ENCODE measurements at places on chromosomes 12 and 14. TPM values are rescaled to one million over a fixed set of nuclear protein-coding genes. Genes with fewer than 3 reads are reported as not detected.
A peak's percentile ranks its signal among the peaks of the same experiment; 100 is the strongest.

Gene SPTLC2
- 45.8 TPM for total RNA-seq

Gene OAS2
- total RNA-seq = 0.25 TPM

Gene TC2N
- total RNA-seq = 30.6 TPM

Gene B3GNT4
- 2.2 TPM for total RNA-seq

Gene KLRC4
- not detected for total RNA-seq

Gene DTX1
- total RNA-seq = not detected

Gene KIF5A
- 0.05 TPM for total RNA-seq

Gene KRT5
- total RNA-seq = 0.50 TPM

Gene P2RX2
- not detected for total RNA-seq

Gene VWF
- 0.30 TPM for total RNA-seq

Gene REM2
- 0.41 TPM for total RNA-seq

DNA sequence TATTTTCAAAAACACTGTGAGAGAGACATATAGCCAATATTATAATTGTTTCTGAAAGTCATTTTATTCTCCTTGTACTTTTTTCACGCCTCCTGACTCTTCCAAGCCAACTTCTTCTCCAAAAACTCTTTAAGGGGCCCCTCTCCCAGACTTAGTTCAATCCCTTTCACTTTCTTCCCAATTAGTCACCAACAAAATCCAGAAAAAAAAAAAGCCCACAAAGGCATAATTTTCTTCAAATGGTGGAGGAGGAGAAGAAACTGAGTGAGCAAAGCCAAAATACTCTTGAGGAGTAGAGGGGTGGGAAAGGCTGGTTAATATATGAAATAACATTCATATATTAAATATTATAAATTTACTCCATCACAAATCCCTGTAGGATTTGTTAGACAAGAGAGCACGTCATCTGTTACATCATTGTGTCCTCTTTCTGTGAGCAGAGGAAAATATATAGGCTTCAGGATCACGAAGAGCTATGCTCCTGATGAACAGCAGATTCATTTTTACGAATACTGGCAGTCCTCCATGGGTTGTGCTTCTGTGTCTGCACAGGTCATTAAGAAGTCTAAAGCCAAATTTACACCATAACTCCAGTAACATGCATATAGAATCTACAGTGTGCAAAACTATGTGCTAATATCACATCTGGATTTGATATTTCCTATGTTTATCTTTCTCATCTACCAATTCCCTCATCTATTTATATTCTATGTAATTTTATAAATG lies 25.9 kb upstream of the NID2 start:
- no peak overlapping the region for H3K27ac ChIP-seq
- H3K4me1 ChIP-seq = no peaks in the 10 kb centered on the region
- no peaks in the 10 kb centered on the region for H3K36me3 ChIP-seq
- no peaks in the 10 kb centered on the region for H3K27me3 ChIP-seq
- no peak overlapping the region for H3K4me3 ChIP-seq

DNA sequence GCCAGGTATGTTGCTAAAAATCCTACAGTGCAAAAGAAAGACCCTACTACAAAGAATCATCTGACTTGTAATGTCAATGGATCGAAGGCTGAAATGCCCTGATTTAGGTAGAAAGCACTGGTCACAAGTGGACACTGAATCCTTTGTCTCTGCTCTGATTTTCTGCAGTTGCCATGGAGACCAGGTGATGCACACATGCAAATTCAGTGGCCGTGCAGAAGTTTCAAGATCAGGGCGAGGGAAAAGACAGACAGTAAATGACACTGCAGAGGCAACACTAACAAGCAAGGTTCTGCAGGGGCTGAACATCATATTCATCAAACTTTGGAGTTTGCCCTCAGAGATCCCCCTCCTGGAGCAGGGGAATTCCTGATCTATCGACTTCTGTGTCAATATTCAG lies 370.3 kb upstream of the TMEM132C start:
- no peaks in the 10 kb centered on the region for H3K36me3 ChIP-seq
- DNase-seq = no peak
- H3K27me3 ChIP-seq = no peaks in the 10 kb centered on the region
- no peak overlapping the region for H3K4me3 ChIP-seq

GRCh38 chr14:69327507-69327906 lies 67.5 kb downstream of the GALNT16 start:
- peak; percentile 14 for DNase-seq
- H3K27ac ChIP-seq = no peak overlapping the region
- no peaks in the 10 kb centered on the region for H3K4me1 ChIP-seq
- no peak overlapping the region for H3K4me3 ChIP-seq
- no peaks in the 10 kb centered on the region for H3K36me3 ChIP-seq
- H3K27me3 ChIP-seq = no peaks in the 10 kb centered on the region

GRCh38 chr14:56147986-56148901 lies 30.0 kb downstream of the PELI2 start:
- H3K4me3 ChIP-seq = no peak overlapping the region
- H3K27ac ChIP-seq = no peak overlapping the region
- no peaks in the 10 kb centered on the region for H3K4me1 ChIP-seq
- no peaks in the 10 kb centered on the region for H3K27me3 ChIP-seq

DNA sequence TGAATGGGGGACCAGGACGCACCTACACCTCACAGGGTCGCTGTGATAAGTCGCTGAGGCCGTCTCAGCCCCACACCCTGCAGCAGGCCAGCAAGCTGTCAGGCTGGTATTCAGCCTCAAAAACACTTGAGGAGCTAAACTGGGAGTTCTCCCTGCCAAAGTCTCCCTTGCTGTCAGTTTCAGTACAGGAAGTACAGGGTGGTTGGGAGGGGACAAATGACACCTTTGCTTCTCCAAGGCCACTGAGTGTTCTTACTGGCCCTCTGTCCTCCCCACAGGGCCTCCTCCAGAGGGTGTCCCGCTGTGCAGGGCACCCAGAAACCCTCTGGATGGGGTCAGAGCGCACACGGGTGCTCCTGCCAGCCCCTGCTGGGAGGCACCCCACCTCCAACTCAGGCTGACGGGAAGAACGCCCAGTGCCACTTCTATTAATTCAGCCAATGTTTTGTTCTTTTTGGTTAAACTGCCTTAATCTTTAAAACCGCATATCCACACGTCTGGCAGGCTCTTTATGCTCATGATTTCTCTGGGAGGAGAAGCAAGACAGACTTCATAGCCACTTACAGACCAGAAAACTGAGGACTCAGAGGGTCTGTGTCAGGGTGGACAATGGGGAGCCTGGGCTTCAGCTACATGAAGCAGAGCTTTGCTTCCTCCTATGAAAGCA lies 75.9 kb downstream of the ITPK1 start:
- H3K4me1 ChIP-seq = peaks cover 74% of the 10 kb centered on the region
- no peak for DNase-seq
- no peaks in the 10 kb centered on the region for H3K36me3 ChIP-seq
- H3K27ac ChIP-seq = peak overlapping the region; percentile 90
- no peak overlapping the region for H3K4me3 ChIP-seq

DNA sequence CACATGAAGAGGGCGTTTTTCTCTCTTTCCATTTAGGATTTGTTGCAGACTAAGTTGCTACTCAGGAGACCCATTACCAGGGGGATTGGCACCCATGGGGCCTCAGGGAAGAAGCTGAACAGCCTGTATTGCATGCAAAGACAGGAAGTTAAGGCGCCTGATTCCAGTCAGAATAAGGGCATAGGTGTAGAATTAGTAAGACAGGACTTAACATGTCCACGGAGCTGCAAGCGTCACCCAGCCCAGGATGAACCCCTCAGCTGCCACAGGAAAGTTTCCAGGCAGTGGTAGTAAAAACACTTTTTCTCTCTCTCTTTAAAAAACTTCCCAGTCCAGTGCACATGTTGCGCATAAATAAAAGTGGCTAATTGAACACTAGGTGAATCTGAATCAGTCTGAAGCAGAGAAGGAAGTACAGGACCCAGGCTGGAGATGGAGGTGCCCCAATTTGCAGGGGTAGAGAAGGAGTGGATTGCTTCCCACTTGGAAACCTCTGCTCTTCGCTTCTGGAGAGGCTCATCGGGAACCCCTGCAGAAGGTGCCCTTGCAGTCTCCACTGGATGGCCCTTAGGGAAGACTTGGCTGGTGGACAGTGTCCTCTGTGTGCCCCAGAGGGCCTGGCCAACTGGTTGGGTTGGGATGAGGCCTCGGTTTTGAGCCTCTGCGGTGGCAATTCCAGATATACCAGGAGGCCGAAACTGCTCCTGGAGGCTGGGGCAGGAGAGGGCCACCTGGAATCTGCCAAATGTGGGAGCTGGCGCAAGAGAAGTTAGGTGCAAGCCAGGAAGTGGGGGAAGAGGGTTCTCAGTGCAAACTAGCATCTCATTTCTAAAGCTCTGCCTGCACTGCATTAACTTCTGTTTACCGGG lies 10.7 kb upstream of the TBX3 start:
- no peak overlapping the region for H3K4me3 ChIP-seq
- DNase-seq = no peak
- no peaks in the 10 kb centered on the region for H3K27me3 ChIP-seq
- H3K36me3 ChIP-seq = no peaks in the 10 kb centered on the region

DNA sequence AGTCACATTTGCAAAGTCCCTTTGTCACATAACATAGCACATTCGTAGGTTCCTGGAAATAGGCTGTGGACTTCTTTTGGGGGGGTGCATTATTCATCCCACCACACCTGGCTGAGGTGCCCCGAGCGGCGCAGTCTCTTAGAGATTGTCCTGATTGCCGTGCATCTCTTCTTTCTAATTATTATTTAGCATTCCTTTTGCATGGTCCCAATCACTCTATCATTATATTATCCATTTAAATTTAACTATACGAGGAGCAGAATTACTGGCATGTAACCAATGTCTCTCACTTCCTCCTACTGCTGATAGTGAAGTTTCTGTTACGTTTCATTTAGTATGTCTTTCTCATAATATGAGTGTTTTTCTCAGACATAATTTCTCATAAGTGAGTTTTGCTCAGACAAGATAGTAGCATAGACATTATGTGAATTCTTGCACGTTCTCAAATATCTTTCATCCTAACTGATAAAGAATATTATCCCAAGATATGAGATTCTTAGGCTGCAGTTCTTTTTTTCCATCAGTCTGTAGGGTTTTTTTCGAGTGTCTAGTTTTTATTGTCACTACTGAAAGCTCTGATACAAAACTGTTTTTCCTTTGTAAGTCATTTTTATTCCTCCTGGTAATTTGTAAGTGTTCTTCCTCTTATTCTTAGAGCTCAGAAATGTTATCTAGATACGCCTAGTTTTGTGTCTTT lies 444.3 kb downstream of the NELL2 start:
- H3K4me3 ChIP-seq = no peak overlapping the region
- DNase-seq = no peak
- no peaks in the 10 kb centered on the region for H3K36me3 ChIP-seq
- no peak overlapping the region for H3K27ac ChIP-seq

DNA sequence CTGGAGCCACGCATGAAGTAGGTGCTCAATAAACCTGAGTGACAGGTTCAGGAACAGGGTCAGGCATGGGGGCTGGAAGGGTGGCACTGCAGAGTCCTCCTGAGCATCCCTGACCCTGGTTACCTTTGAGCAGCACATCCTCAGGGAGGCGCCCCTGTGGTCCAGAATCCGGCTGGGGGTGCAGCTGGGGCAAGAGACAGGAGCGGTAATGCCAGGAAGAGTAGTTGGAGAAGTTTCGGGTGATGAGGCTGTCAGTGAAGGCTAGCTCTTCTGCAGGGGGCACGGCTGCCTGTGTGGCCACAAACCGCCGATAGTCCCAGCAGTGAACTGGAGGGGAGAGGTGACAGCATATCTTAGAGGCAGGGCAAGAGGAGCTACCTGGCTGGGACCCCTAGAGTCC lies 2.0 kb downstream of the RABGGTA start:
- H3K27ac ChIP-seq = no peak overlapping the region
- H3K4me1 ChIP-seq = peaks cover 7% of the 10 kb centered on the region
- H3K27me3 ChIP-seq = no peaks in the 10 kb centered on the region
- H3K4me3 ChIP-seq = no peak overlapping the region
- DNase-seq = no peak

DNA sequence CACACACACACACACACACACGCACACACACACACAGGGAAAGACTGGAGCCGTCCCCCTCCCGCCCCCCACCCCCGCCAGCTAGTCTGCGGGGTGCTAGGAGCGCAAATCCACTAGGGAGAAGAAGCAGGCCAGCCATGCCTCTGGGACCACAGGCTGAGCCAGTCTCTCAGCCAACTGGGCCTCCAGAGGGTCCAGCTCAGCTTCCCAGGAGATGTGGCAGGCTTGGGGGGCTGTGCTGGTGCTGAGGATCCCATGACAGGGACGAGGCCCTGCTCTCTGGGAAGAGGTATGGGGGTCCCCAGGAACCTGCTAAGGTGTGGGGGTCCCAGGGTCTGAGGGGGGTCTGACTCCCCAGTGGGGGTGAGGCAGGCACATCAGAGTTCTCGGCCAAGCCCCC lies 133.5 kb downstream of the NCOR2 start:
- no peak overlapping the region for H3K27ac ChIP-seq
- no peaks in the 10 kb centered on the region for H3K27me3 ChIP-seq
- H3K36me3 ChIP-seq = peaks cover 2% of the 10 kb centered on the region
- no peak for DNase-seq
- H3K4me3 ChIP-seq = no peak overlapping the region

DNA sequence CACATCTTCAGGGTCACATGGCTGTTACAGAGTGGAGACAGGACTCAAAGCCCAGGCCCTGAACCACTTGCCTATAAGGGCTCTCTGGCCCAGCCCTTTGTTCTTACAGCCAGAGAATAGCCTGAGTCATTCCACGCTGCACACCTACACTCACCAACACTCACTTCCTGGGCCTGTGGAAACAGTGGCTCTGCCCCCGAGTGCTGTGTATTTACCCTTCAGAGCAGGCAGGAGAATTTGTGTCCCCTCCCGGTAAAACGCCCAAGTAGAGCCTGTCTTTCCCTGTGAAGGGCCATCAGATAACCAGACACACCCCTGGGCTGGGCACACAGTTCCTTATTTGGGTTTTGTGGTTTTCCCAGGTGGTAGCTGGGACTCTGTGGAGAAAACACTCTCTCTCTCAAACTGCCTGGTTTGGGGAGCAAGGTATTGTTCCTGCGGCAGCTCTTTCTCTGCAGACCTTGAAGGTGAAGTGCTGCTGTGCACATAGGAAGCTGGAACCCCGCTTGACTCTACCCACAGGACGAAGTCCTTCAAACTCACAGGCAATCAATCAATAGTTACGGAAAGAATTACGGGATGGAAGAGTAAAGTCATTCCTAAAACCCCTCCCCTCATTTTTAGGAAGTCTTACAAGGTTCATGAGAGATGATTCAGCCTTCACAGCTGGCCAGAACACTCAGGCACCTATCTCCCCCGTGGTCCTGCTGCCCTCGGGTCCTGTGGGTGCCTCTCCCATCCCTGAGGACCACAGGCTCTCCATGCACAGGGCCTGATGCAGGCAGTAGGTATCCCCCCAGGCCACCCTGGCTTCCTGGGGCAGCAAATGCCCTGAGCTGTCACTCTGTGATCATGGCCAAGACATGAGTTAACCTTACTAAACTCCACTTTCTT lies 20.3 kb downstream of the FIGNL2 start:
- no peak overlapping the region for H3K4me3 ChIP-seq
- H3K27ac ChIP-seq = no peak overlapping the region
- no peaks in the 10 kb centered on the region for H3K4me1 ChIP-seq
- H3K27me3 ChIP-seq = no peaks in the 10 kb centered on the region
- DNase-seq = no peak

GRCh38 chr14:100294213-100294962 lies 11.9 kb downstream of the SLC25A29 start:
- H3K4me1 ChIP-seq = no peaks in the 10 kb centered on the region
- H3K27me3 ChIP-seq = no peaks in the 10 kb centered on the region
- no peak overlapping the region for H3K27ac ChIP-seq
- no peak for DNase-seq
- no peaks in the 10 kb centered on the region for H3K36me3 ChIP-seq

Data from Caco-2 (cell line).